ENCODE measurements at places on chromosomes 11 and 22.

GRCh38 chr22:24054356-24054755 is 43.3 kb downstream of the CABIN1 start:
- no peak for DNase-seq

DNA sequence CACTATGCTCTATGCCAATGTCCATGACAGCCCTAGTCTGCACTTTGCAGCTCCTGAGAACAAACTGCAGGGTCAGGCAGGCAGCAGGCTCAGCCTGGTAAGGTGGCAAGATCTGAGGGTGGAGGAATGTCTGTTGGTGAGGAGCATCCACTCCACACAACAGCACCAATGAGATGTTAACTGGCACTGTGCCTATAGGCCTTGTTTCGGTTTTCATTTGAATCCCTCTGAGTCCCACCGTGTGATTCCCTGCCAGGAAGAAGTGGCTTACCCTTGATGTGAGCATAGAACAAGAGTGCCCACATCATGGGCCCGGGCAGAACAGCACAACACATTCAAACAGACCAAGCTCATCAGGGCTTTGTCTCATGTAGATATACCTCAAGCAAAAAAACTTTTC is 44.1 kb upstream of the CHRM4 start:
- DNase-seq = no peak

DNA sequence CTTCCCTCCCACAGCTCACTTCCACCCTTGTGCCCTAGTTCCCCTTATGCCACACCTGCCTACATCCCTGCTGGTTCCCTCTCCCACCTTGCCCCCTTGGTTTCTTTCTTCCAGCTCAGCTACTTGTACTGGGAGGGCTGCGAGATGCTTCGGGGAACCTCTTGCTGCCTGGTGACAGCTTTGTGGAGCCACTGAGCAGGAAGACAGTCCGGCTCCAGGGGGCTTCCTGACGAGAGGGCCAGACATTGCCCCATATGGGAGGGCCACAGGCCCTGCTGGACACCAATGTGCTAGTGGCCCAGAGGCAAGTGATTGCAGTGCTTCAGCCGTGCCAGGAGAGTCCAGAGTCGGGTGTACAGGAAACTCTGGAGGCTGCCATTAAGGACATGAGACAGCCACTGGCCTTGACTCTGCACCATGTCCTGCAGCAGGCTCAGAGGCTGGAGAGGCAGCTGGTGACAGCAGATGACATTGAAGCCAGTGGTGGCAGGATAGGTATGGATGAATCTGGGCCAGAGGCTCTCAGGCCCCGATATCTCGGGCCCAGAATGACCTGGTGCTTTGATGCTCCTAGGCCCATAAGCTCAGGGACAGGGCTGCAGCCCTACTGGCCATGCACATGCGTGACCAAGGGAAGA is 54.3 kb downstream of the BTG4 start:
- DNase-seq = no peak

DNA sequence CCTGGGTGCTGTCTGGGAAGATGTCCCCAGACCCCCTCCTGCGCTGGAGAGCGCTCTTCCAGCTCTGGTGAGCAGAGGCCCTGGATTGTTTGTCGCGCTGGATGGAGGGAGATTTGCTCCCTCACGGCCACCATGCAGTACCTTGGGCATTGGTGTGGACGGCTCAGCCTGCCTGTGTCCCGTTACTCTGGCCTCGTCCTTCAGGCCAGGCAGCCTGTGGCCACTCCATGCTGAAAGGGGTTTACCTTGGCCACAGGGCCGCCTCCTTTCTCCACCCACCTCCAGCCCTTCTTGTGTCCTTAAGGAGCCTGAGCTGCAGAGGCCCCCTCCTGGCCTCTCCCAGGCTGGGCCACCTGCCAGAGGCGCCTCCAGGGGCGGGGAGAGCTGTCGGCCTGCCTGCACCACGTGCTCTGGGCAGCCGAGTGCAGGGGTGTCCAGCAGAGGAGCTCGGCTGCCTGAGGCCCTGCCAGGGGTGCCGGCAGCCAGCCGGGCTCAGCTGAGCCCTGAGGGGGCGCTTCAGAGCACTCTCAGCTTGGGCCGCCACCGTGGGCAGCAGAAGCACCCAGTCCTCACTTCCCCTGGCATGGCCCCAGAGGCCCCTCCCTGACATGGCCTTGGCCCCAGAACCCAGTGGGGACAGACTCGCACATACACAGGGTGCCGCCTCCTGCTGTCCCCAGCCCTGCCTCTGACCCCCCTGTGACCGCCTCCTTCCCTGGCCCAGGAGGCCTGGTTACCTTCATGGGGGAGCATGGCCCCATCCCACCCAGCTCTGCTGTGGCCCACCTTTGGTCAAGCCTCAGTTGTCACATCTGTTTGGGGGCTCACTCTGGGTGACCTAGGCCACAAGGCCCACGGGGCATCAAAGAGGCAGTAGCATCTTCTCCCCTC is 3.4 kb downstream of the CCND1 start:
- peak; percentile 72 for DNase-seq

DNA sequence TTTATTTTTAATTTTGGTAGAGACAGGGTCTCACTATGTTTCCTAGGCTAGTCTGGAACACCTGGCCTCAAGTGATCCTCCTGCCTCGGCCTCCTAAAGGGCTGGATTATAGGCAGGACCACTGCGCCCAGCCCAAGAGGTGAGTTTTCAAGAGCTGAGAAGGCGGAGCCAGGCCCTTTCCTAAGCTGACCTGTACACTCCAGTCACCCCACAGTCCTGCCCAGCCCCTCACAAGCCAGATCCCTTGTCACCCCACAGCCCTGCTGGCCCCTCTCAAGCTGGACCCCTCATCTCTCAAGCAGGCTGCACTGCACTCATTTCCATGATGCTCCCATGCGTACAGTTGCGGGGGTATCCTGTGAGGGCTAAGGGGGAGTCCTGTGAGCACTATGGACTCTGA is 2.9 kb downstream of the DENND6B start:
- no peak for DNase-seq

DNA sequence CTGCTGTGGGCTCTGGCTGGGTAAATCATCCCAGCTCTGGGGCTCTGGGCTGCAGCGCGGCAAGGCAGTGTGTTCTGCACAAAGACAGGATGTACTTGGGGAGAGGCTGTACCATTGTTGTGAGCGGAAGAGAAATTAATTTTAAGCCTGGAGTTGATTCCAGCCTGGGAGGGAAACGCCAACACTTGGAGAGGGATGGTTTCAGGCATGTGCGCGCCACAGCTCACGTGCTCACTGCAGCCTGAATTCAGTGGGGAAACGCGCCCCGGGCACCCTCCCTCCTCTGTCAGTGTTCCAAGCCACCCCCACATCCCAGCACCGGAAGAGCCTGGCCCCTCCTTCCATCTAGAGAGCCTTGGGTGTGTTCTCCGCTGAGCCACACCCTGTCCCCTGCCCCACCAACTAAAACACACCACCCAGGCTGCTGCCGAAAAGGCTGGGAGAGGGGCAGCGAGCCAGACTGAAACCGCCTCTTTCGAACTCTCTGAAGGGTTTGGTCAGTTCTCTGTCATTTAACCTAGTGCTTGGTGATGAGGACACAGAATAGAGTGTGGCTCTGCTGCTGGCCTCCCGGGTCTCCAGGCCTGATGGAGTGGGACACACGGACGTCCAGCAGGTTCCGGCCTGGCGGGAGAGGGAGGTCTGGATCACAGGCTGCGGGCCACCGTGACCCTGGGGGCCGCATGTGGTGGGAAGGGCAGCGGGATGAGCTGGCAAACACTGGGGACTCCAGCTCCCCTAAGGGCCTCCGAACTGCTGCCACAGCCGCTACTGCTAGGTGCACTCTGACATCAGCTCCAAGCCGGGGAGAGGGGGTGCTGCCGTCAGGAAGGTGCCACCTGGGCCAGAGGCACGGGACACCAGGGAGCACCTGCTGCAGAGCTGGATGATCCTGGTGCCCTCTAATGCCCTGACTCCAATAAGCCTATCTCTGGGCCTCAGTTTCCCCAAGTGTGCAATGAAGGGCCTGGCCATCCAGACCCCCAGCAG is 230.8 kb downstream of the CTTN start:
- DNase-seq = no peak

DNA sequence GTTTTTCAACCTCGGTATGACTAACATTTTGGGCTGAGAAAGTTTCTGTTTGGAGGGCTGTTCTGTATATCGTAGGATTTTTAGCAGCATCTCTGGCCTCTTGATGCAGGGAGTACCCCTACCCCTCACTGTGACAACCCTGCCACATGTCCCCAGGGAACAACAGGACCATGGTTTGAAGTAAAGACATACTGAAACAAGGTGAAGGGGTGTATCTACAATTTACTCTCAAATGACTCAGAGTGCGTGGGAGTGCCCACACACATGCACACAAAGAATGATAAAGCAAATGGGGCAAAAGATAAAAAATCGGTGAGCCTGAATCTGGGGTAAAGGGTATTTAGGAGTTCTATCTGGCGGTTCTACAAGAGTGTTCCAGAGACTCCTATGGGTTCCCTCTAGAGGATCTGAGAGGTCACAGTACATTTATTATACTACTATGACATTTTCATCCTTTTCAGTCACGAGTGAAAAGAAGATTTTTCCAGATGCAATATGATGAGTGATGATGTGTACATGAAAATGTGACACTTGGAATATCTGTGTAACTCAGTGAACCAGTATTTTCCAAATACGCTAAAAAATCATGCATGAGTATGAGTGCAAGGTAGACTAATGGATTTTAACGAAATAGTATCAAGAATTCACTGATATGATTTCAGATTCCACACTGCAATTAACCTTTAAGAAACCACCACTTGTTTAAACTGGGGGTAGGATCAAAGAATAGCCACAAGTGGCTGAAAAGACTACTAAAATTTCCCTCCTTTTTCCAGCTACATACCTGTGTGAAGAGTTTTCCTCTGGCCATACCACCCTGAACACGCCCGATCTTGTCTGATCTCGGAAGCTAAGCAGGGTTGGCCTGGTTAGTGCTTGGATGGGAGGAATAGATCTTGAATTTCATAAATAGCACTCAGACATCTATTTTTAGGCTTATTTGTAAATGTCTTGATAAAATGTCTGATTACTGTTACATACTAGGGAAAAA is 56.3 kb upstream of the YPEL1 start:
- peak; percentile 18 for DNase-seq

GRCh38 chr11:118010738-118011461 is 24.7 kb downstream of the IL10RA start:
- DNase-seq = peak; percentile 66

DNA sequence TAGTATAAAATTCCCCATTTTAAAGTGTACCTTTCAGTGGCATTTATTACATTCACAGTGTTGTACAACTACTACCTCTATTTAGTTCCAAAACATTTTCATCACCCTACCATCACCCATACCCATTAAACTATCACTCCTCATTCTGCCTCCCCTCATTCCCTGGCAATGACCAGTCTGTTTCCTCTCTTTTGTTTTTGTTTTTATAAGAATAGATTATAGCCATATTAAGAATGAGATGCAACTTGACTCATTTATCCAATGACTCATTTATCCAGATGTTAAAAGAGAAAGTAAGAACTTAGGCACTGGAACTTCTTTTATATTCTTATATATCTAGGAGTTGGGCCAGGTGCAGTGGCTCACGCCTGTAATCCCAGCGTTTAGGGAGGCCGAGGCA is 156.3 kb downstream of the FAT3 start:
- no peak for DNase-seq

DNA sequence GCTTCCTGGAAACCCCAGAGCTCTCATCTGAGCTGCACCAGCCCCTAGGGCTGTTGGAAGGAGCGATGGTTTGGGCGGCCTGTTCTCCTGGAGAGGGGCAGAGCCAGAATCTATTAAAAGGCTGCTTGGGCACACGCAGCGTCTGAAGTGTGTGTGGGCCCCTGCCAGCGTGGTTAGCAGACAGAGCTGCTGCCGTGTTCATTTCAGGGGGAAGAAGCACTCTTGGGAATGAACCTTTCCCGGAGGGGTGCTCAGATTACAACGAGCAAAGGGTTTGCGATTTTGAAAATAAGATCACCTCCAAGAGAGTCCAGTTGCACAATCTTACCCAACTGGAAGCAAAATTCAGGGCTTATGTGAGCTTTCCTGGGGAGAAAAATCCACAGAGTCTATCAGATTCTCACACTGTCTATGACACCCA is 12.9 kb downstream of the ANO1 start:
- DNase-seq = no peak

- no peak for DNase-seq
Measured at GRCh38 chr11:1779806-1780699, 16.3 kb upstream of the CTSD start.

DNA sequence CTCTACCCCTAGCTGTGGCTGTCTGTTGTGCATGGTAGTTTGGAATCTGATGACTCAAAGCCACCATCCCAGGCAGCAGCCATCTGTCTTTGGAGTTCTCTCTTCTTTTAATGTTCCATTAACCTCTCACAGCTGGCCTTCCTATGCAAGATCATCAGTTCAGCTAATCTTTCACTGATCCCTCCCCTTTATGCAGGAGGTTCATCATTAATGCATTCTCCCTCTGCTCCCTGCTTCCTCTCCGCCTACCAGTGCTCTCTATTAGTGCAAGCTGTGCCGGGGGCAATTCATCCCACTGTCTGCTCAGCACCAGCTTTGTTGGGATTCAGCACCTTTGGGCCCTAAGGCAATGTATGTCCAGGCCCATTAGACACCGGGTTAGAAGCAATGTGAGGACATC is 413.0 kb upstream of the LRRC4C start:
- DNase-seq = no peak

DNA sequence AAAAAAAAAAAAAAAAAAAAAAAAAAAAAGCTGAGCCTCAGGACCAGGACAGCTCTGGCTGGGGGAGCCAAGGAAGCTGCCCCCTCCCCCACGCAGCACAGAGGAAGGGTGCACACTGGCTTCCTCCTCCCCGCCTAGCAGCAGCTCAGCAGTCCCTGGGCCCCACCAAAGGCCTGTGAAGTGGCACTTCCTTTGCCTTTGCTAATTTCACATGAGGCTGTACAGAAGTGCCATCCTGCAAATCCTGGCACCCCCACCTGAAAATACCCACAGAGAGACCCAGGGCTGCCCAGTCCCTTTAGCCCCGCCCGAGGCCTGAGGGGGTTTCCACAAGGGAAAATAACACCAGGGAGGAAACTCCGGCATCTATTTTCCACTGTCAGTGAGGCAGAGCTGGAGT is 3.9 kb downstream of the RHOG start:
- no peak for DNase-seq

DNA sequence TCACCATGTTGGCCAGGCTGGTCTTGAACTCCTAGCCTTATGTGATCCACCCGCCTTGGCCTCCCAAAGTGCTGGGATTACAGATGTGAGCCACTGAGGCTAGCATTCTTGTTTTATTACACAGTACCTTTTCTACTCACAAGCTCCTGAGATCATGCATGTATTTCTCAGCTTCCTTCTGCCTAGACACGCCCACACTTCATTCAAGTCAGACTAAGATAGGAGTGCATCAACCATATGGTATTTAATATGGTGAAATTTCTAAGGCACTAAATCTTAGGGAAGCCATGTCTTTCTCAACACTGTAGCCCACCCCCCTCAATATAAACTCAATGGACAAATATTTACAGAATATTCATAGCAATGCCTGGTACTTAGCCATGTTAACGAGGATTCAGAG is 62.1 kb downstream of the SLC25A17 start:
- DNase-seq = no peak

- DNase-seq = no peak
Measured at GRCh38 chr11:3095712-3096361, 38.6 kb upstream of the CARS1 start.

- DNase-seq = peak; percentile 94
Measured at GRCh38 chr11:8911029-8911823, at the start of gene AKIP1. TSS of gene AKIP1 (plus strand) at chr11:8911189. CDS start at chr11:8911450, 261 bp downstream.

- DNase-seq = no peak
Measured at GRCh38 chr11:34567733-34568132, 53.2 kb upstream of the EHF start.

All from right atrium auricular region (tissue), 2 donors.